T-helper 17 cell (primary cell): ENCODE measurements at places on chromosomes 4 and X. TPM values are rescaled to one million over a fixed set of nuclear protein-coding genes. Genes with fewer than 3 reads are reported as not detected.

DNA sequence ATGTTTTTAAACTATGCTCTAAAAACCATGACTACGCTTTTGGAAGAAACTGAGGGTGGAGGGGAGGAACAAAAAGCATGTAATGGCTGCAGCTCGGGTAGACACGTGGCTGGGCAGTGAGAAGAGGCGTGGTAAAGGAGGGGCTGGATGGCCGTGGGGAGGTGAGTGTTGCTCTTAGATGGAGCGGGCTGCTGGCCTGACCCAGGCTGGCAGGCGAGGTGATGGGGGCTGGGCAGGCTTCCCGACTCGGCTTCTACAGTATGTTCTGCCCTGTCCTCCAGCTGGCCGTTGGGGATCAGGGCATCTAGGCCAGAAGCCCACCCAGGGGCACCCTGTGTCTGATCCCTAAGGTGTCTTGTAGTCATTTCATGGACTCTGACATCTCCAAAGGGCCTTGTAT is 60.7 kb downstream of the EFHC2 start:
- H3K27me3 ChIP-seq, result no peaks in the 10 kb centered on the region
- no peak overlapping the region for H3K4me3 ChIP-seq
- no peak overlapping the region for H3K27ac ChIP-seq
- H3K36me3 ChIP-seq, result no peaks in the 10 kb centered on the region

The PNMA6F gene
- total RNA-seq, result not detected

DNA sequence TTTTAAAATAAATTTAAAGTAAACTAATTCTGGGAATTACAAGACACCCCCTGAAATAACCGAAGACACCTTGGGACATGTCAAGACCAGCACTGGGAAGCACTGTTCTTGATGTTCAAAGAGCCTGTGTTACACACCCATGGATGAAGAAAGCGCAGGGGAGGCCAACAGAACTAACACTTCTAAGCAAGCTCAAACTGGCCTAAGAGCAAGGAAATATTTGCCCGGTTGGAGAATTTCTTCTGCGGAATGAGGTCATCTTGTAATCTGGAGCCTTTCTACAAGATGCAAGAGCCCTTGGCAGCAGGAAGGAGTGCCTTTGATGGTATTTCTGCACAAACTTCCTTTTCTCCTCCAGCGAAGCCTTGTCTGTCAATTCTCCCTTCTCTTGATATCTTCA is 9.3 kb upstream of the EFHC2 start:
- H3K27me3 ChIP-seq, result no peaks in the 10 kb centered on the region
- no peak overlapping the region for H3K27ac ChIP-seq
- DNase-seq, result no peak

- no peaks in the 10 kb centered on the region for H3K36me3 ChIP-seq
- H3K4me1 ChIP-seq, result no peaks in the 10 kb centered on the region
- no peak overlapping the region for H3K27ac ChIP-seq
Observed at GRCh38 chr4:156794863-156795262, 176.7 kb downstream of the PDGFC start.

GRCh38 chr4:82560853-82561785 is 669 bp downstream of the TMEM150C start:
- no peak for DNase-seq
- H3K27ac ChIP-seq, result no peak overlapping the region
- peaks cover 10% of the 10 kb centered on the region for H3K4me1 ChIP-seq
- H3K4me3 ChIP-seq, result peak overlapping the region; percentile 81
- peaks cover 11% of the 10 kb centered on the region for H3K36me3 ChIP-seq
- peaks cover 87% of the 10 kb centered on the region for H3K27me3 ChIP-seq

The XG gene
- not detected for total RNA-seq

DNA sequence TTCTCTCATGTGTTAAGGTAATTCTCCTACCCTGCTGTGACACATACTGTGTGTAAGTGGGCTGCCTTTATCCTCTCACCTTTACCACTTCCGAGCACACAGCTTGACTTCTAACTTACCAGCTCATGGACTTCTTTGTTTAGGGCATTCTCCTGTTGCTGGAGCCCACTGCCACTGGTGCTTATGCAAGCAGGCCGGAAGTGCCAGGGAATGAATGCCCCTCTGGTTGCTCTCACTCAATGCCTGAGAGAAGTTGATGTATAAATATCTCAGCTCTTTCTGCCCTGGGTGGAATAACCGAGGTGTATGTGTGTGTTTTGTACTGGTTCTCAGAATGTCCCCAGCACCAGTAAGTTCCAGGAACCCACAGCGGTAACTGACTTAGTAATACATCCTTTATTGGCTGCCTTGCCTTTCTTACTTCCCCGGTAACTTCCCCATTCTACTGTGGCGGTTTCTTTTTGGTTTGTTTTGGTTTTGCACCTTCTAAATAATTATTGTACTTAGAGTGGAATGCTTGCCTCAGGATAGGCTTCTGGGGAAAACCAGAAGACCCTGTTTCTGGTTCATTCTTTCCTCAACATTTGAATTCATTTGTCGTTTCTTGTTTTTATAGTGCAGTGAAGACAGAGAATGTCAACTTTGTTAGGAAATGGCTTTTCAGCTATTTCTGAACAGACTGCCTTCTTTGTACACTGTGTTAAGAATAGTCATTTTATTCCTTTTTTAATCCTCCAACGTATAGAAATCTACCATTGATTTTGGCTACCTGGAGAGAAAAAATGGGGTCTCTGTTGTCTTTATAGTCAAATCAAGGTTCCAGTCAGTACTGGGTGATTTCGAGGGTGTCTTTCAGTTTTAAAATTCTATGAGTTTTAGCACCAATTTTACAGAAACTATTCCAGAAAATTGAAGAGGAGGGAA is 45.4 kb downstream of the CXorf58 start:
- no peak for DNase-seq
- no peaks in the 10 kb centered on the region for H3K36me3 ChIP-seq
- H3K27me3 ChIP-seq, result no peaks in the 10 kb centered on the region
- peak overlapping the region; percentile 91 for H3K4me3 ChIP-seq
- H3K27ac ChIP-seq, result peak overlapping the region; percentile 90
- H3K4me1 ChIP-seq, result peaks cover 13% of the 10 kb centered on the region

The MAGED4B gene
- 5.5 TPM for total RNA-seq

The ANXA3 gene
- 5.1 TPM for total RNA-seq

The SOWAHD gene
- total RNA-seq, result not detected
